Osteocyte (in vitro differentiated cells): ENCODE measurements at places on chromosomes 7 and 10. TPM values are rescaled to one million over a fixed set of nuclear protein-coding genes. Genes with fewer than 3 reads are reported as not detected.

GRCh38 chr10:88317099-88317498 lies 266.0 kb downstream of the RNLS start:
- H3K4me3 ChIP-seq: no peak overlapping the region
- H3K36me3 ChIP-seq: no peaks in the 10 kb centered on the region
- peaks cover 7% of the 10 kb centered on the region for H3K27me3 ChIP-seq
- no peak overlapping the region for H3K27ac ChIP-seq
- DNase-seq: no peak

GRCh38 chr10:3500408-3500856 lies 284.6 kb downstream of the KLF6 start:
- peak overlapping the region; percentile 74 for H3K27ac ChIP-seq
- H3K36me3 ChIP-seq: no peaks in the 10 kb centered on the region
- no peak for DNase-seq
- peaks cover 37% of the 10 kb centered on the region for H3K4me1 ChIP-seq
- peak overlapping the region; percentile 14 for H3K4me3 ChIP-seq
- no peaks in the 10 kb centered on the region for H3K27me3 ChIP-seq

DNA sequence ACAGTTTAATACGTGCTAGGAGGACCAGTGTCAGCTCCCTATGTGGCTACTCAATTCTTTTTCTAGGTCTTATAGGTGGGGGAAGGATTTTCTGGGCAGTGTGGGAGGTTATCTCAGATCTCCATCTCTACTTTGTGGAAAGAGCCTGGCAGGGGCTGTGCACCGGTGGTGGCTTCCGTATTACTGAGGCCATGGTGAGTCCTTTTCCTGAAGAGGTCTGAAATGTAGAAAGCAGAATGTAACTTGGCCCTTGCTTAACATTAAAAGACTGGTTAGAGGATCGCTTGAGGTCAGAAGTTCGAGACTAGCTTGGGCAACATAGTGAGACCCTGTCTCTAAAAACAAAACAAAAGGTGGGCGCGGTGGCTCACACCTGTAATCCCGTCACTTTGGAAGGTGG lies 2.7 kb upstream of the TPST1 start:
- peaks cover 20% of the 10 kb centered on the region for H3K4me1 ChIP-seq
- no peak for DNase-seq
- no peak overlapping the region for H3K4me3 ChIP-seq
- peaks cover 15% of the 10 kb centered on the region for H3K27me3 ChIP-seq

GRCh38 chr10:78316451-78316931 lies 282.8 kb downstream of the RPS24 start:
- peak; percentile 32 for DNase-seq
- no peak overlapping the region for H3K27ac ChIP-seq
- no peak overlapping the region for H3K4me3 ChIP-seq
- H3K27me3 ChIP-seq: peaks cover 37% of the 10 kb centered on the region
- no peaks in the 10 kb centered on the region for H3K36me3 ChIP-seq

The GNG11 gene
- total RNA-seq: 49.6 and 49.7 TPM in 2 replicates

GRCh38 chr7:14837216-14837615 lies 65.3 kb downstream of the DGKB start:
- H3K27ac ChIP-seq: no peak overlapping the region
- no peaks in the 10 kb centered on the region for H3K36me3 ChIP-seq
- H3K4me3 ChIP-seq: no peak overlapping the region
- H3K4me1 ChIP-seq: peaks cover 60% of the 10 kb centered on the region
- no peaks in the 10 kb centered on the region for H3K27me3 ChIP-seq

GRCh38 chr10:100419911-100420449 lies 42.8 kb upstream of the WNT8B start:
- no peak overlapping the region for H3K4me3 ChIP-seq
- H3K27ac ChIP-seq: no peak overlapping the region
- DNase-seq: no peak

The AS3MT gene
- total RNA-seq: 2.7 and 2.8 TPM in 2 replicates

GRCh38 chr7:135601182-135601581 lies 43.5 kb downstream of the NUP205 start:
- no peak overlapping the region for H3K27ac ChIP-seq
- H3K27me3 ChIP-seq: no peaks in the 10 kb centered on the region
- H3K4me1 ChIP-seq: no peaks in the 10 kb centered on the region
- no peak for DNase-seq
- peaks cover 11% of the 10 kb centered on the region for H3K36me3 ChIP-seq

DNA sequence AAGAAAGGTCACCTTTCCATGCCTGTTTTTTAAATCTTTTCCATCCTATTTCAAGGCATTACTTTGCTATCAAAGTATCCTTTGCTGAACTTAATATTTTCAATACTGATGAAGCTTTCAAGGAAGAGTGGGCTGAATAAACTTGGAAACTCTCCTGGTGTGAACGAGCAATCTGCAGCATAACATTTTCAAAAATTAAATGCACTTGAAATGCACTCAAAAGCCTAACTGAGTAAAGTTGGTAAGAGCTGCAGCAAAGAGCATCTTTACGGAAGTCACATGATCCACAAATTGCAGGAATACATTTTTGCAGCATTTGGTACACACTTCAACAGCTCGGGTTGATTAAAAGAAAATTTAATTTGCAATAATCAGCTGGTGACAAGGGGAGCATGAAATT lies 367.3 kb downstream of the PHTF2 start:
- H3K27me3 ChIP-seq: no peaks in the 10 kb centered on the region
- no peaks in the 10 kb centered on the region for H3K36me3 ChIP-seq
- no peak for DNase-seq
- H3K27ac ChIP-seq: no peak overlapping the region

The PILRA gene
- total RNA-seq: 1.8 and 2.5 TPM in 2 replicates

The NEBL gene
- 0.30 and 0.31 TPM in 2 replicates for total RNA-seq

The OR2A7 gene
- total RNA-seq: 0.68 and 1.1 TPM in 2 replicates

The KLF6 gene
- total RNA-seq: 263 and 341 TPM in 2 replicates

DNA sequence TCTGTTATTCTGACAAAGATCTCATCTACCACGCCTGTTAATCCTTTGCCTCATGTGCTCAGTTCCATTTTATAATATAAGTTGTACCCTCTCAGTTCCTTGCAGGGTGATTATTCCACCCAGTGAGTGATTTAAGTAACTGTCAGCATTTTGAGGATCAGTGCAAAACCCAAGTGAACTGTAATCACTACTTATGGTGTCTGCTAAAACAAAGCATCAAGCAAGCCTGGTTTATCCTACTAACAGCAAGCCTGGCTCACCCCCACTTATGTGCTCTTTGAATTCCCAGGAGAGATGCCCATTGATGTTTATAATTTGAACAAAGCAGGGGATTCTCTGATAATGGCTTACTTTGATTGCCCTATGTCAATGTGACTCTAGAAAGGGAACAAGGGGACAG lies 186.8 kb upstream of the LRGUK start:
- DNase-seq: no peak
- no peak overlapping the region for H3K27ac ChIP-seq
- H3K27me3 ChIP-seq: no peaks in the 10 kb centered on the region
- H3K4me1 ChIP-seq: no peaks in the 10 kb centered on the region
- H3K4me3 ChIP-seq: no peak overlapping the region
- H3K36me3 ChIP-seq: no peaks in the 10 kb centered on the region

The C10orf95 gene
- not detected in 2 replicates for total RNA-seq

DNA sequence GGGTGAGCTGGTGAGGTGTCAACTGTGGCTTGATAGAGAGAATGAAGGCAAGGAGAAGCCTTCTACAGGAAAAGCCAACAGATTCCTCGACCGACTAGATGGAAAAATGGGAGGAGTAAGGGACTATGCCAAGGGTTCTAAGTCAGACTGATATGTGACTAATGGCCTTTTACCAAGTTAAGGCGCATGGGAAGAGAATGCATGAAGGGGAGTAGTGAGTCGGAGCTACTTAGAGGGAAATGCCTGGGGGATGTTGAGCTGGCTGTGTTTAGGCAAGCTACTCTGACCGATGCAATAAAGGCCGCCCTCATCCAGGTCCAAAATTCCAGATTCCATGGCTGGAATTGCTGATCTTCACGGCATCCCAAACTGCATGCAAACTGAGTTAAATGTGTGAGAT lies 48.2 kb downstream of the APBB1IP start:
- H3K27me3 ChIP-seq: no peaks in the 10 kb centered on the region
- H3K4me3 ChIP-seq: no peak overlapping the region
- DNase-seq: no peak
- no peak overlapping the region for H3K27ac ChIP-seq
- no peaks in the 10 kb centered on the region for H3K36me3 ChIP-seq

DNA sequence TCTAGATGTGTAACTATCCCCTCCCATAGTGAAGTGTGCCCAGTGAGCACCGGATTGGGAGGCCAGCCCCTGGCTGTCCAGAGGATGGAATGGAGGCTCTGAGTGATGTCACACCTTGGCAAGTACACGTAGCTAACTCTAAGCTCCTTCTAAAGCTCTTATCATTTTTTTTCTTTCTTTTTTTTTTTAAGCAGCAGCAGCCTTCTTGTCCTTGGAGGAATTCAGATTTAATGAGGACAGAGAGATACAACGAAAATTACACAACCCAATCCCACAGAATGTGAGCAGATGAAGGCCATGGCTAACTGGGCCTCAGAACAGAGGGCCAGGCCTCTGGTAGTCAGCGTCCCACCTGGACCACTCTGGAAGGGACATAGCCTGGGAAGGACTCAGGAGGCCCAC lies 11.3 kb downstream of the TNS3 start:
- H3K27me3 ChIP-seq: no peaks in the 10 kb centered on the region
- peak overlapping the region; percentile 19 for H3K4me3 ChIP-seq
- H3K4me1 ChIP-seq: peaks cover 63% of the 10 kb centered on the region
- no peak for DNase-seq

The PIK3CG gene
- not detected in 2 replicates for total RNA-seq

DNA sequence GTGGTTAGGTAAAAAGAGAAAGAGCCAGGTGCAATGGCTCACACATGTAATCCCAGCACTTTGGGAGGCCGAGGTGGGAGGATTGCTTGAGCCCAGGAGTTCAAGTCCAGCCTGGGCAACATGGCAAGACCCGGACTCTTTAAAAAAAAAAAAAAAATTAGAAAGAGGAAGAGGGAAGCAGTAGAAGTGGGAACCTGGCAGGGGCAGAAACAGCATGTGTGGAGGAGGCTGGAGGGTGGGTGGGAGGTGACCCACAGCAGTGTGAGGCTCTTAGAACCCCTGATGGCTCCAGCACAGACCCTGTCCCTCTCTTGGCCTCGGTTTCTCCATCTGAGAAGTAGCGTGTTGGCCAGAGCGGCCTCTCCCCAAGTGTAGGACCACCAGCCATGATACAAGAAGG lies 4.9 kb upstream of the CCL24 start:
- no peaks in the 10 kb centered on the region for H3K36me3 ChIP-seq
- no peak overlapping the region for H3K4me3 ChIP-seq
- DNase-seq: no peak
- H3K4me1 ChIP-seq: no peaks in the 10 kb centered on the region

DNA sequence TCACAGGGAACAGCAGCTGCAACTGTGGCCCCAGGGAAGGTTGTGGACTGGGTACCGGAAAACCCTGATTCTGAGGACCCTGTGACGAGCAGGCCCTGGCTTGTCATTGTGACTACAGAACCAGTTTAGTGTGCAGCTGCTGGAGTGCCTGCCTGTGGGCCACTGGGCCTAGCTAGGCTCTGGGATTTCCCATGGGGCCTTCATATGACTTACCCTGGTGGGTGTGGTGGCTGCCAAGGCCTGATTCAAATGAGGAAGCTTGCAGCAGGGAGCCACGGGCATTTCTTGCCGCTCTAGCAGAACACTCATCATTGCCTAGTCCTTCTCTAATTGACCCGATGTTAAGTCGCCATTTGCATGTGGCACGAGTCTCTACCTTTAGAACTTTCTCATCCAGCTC lies 14.7 kb upstream of the CAMK2G start:
- H3K4me3 ChIP-seq: no peak overlapping the region
- peaks cover 80% of the 10 kb centered on the region for H3K4me1 ChIP-seq
- DNase-seq: no peak

DNA sequence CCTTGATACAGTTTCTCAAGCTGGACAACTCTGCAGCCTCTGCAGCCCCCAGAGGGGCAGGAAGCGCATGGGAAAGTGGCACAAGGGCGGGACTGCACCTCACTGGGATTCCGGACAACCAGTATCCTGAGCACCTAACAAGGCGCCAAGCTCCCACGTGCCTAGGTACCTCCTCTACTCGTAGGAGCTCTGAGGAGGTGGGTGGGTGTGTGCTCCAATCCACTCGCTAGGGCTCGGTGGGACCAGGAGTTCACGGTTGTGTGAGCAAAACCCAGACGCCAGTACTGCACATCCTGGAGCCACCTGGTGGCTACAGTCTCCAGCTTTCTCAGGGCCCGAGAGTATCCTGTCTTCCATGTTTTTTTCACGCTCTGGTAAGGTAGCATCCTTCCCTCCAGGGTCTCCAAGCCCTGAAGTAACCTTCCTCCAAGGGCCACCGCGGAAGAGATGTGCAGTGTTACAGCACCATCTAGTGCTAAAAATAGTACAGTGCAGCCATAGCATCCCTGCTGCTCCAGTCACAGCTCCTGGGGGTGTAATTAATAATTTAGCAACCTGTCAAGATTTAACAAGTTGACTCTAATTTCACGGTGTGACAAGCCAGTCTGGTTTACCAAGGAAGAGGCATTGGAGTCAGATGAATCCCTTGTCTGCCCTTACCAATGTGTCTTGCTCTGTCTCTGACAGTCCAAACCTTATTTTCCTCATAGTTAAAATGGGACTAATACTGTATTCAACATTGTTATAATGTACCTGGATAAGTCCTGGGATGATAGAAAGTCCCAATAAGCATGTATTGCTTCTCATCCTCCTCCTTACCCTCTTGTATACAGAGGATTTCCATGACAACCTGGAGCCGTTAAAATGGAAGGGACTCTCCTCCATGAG lies 70.4 kb downstream of the HERPUD2 start:
- no peak overlapping the region for H3K4me3 ChIP-seq
- DNase-seq: no peak
- H3K4me1 ChIP-seq: no peaks in the 10 kb centered on the region

DNA sequence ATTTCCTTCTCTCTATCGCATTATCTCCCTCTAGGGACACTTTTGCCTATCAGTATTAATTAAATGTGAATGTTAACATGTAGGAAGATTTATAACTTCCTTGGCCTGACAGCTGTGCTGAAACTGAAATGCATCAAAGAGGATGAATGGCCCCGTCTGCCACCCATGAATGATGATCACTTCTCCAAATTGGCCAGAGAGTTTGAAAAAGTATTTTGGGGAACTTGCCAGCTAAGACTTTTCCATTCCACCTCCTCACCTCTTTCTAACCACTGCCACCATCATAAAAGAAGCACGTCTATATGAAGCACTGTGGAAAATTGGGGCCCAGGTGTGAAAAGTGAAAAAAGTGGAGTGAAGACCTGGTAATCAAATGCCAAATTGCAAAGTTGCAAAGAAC lies 25.4 kb upstream of the ST8SIA6 start:
- peaks cover 2% of the 10 kb centered on the region for H3K4me1 ChIP-seq
- H3K27me3 ChIP-seq: peaks cover 2% of the 10 kb centered on the region
- no peaks in the 10 kb centered on the region for H3K36me3 ChIP-seq
- no peak overlapping the region for H3K27ac ChIP-seq

The DYDC2 gene
- not detected in 2 replicates for total RNA-seq

GRCh38 chr7:91949221-91950009 lies 8.8 kb downstream of the AKAP9 start:
- H3K4me3 ChIP-seq: no peak overlapping the region
- no peaks in the 10 kb centered on the region for H3K27me3 ChIP-seq
- H3K27ac ChIP-seq: no peak overlapping the region
- peaks cover 19% of the 10 kb centered on the region for H3K4me1 ChIP-seq
- no peak for DNase-seq

The PSD gene
- total RNA-seq: 0.99 and 1.8 TPM in 2 replicates

The RASSF4 gene
- total RNA-seq: 11.7 and 11.8 TPM in 2 replicates

The ADRB1 gene
- total RNA-seq: 0.68 and 0.97 TPM in 2 replicates
